ENCODE measurements at places on chromosomes 2 and 18.

GRCh38 chr18:58596265-58596681 lies 32.6 kb downstream of the ALPK2 start:
- DNase-seq = no peak

- DNase-seq = peak; percentile 72
Observed at GRCh38 chr2:199485732-199486335, 28.1 kb upstream of the SATB2 start.

GRCh38 chr2:74188018-74188601 lies 9.4 kb upstream of the MOB1A start:
- DNase-seq = peak; percentile 56

GRCh38 chr2:112472547-112473263 lies 9.3 kb upstream of the TTL start:
- no peak for DNase-seq

DNA sequence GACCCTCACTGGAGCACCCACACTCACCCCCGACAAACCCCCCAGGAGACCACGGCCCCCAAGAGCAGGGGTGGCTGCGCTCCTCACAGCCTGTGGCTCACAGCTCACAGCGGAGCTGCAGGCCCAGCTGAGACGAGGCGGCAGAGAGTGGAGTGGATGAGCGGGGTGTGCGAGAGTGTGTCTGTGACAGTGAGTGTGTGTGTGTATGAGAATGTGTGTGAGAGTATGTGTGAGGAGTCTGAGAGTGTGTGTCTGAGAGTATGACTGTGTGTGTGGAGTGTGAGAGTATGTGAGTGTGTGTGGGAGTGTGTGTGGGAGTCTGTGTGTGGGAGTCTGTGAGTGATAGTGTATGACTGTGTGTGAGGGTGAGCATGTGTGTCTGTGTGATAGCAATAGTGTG lies 55.3 kb upstream of the ID2 start:
- no peak for DNase-seq

DNA sequence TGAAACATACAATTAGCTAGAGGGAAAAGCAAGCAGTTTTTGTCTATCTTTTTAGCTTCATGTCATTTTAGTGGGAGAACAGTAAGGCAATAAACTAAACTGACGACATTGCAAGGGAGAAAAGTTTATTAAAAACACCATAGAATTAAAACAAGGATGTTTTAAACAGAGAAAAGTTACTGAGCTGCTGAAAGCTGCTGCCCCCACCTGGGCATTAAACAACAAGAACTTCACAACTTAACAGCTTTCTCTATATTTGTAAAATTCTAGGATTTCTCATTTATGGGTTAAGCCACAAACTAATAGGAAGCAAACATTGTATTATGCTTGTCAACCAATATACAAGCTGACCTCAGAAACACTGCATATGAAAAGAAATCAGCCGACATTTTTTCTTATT lies 289.2 kb downstream of the ERBB4 start:
- DNase-seq = no peak

- DNase-seq = peak; percentile 70
Observed at GRCh38 chr2:164620873-164621763, at the start of gene GRB14. Gene GRB14 (minus strand): TSS chr2:164621482. CDS start chr2:164621309, 173 bp downstream.

- no peak for DNase-seq
Observed at GRCh38 chr2:204343685-204344084, 201.6 kb upstream of the PARD3B start.

DNA sequence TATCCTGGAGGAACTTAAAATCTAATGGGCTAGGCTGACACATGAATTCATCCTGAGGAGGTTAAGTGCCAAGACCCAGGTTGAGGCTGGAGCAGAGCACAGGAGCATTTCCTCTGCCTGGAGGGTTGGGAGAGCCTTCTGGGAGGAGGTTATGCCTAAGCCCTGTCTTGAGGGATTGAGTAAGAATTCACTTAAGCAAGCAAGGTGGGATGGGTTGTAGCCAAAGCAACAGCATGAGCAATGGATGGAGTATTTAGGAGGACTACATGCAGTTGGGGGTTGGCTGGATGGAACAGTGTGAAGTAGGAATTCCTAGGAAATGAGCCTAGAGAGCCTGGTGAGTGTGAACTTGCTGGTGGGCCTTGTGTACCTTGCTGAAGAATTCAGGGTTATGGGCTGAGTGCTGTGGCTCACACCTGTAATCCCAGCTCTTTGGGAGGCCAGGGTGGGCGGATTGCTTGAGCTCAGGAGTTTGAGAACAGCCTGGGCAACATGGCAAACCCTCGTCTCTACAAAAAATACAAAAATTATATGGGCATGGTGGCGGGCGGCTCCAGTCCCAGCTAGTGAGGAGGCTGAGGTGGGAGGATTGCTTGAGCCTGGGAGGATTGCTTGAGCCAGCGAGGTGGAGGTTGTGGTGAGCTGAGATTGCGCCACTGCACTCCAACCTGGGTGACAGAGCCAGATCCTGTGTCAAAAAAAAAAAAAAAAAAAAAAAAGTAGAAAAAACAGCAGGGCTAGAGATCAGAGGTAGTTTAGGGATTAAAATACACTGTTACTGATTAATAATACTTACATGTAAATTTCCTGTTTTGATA lies 22.2 kb downstream of the TANC1 start:
- DNase-seq = peak; percentile 24

- DNase-seq = no peak
Observed at GRCh38 chr18:610214-610928, 13.6 kb downstream of the CLUL1 start.

DNA sequence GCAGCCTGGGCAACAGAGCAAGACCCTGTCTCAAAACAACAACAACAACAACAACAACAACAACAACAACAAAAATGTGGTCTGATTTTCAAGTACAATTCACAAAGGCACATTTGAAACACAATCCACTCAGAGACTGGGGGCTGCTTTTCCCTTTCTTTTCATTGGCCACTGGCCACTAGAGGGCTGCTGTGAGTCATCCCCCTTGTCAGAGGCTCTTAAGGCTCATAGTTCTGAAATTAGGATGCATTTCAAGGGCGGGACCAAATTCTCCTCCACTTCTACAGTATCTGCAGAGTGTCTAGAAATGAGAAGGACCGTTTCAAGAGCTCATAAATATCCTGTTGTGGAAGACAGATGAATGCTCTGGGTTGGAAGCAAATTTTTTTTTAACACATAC lies 285.4 kb downstream of the NRXN1 start:
- no peak for DNase-seq

- peak; percentile 19 for DNase-seq
Observed at GRCh38 chr2:22904126-22904684, 480.8 kb upstream of the KLHL29 start.

- no peak for DNase-seq
Observed at GRCh38 chr2:169139993-169140767, 70.8 kb downstream of the DHRS9 start.

- DNase-seq = no peak
Observed at GRCh38 chr2:31475692-31476091, 61.1 kb upstream of the XDH start.

GRCh38 chr2:235366390-235366789 lies 127.5 kb upstream of the AGAP1 start:
- DNase-seq = no peak

GRCh38 chr2:20803226-20803682 lies 19.6 kb downstream of the LDAH start:
- no peak for DNase-seq

GRCh38 chr2:222504719-222505118 lies 80.4 kb downstream of the SGPP2 start:
- no peak for DNase-seq

- DNase-seq = no peak
Observed at GRCh38 chr2:126049461-126049860, 606.5 kb upstream of the GYPC start.

DNA sequence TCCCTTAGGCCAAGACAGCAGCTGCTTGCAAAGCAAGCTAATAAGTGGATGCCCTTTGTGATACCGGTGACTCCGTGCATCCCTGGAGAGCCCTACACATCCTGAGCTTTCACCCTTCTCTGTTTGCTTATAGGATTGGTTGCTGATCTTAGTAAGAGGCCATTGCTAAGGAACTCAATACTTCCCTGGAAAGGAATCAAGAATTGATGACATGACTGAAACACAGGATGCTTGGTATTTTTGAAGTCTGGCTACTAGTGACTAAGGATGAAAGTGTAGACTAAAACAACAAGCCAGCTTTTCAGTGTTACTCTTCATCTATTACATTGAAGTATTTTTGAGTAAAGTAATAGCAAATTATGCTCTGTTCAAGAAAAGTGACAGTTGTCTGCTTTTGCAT lies 123.0 kb upstream of the SERPINE2 start:
- no peak for DNase-seq

- DNase-seq = no peak
Observed at GRCh38 chr2:74700643-74701372, 46.8 kb downstream of the SEMA4F start.

DNA sequence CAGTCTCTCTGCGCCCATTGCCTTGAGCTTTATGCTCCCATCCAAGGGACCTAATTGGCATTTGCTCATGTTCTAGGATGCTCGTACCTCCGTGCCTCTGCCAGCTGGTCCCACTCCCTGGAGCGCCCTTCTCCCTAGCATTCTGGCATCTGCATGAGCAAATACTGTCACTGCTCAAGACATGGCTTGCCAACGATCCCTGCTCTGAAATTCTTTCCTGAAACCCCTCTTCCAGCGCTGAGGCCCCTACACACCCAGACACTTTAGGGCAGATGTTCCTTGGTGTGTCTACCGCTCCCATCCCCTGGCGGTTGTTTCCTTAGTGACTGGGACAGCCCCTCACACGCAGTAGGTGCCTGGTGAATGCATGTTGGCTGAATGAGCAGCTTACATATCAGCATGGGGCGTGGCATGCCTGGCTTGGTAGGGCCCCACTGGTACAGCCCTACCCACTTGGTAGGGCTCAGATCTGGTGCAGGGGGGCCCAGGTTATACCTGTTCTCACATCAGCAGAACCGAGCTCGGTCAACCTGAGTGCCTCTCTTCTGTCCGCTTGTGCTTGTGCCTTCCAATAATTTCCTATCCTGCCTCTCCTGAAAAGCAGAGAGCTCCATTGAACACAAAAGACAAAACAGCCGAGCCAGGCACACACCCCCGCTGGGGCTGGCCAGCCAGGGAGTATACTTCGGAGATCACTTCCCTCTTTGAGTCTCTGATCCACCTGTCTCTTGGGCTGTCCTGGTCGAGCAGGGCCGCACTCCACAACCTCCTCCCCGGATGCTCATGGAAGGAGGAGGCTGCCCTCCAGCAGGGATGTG lies 59.2 kb downstream of the INHBB start:
- DNase-seq = no peak

- DNase-seq = no peak
Observed at GRCh38 chr2:66604326-66604725, 169.4 kb downstream of the MEIS1 start.

- peak; percentile 51 for DNase-seq
Observed at GRCh38 chr2:40844353-40845277, 392.7 kb upstream of the SLC8A1 start.

DNA sequence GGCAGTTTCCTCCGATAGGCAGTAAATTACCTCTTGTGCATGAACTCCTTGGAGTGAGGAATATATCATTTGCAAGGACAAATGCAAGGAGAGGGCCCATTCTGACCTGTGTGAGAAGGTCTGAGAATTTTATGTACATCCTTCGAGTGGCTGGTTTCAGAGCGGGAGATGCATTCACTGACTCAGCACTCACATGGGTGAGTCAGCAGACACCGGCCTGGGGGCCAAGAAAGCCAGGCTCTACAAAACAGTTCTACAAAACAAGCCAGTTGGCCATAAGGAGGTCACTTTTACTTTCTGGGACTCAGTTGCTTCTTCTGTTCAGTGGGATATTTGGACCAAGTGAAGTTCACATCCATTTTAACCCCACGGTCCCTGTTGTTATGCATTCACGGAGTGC lies 35.3 kb downstream of the CYP26B1 start:
- DNase-seq = no peak

- DNase-seq = no peak
Observed at GRCh38 chr18:52046842-52047241, 293.2 kb upstream of the DCC start.

GRCh38 chr2:20080428-20080827 lies 29.0 kb upstream of the LAPTM4A start:
- no peak for DNase-seq

DNA sequence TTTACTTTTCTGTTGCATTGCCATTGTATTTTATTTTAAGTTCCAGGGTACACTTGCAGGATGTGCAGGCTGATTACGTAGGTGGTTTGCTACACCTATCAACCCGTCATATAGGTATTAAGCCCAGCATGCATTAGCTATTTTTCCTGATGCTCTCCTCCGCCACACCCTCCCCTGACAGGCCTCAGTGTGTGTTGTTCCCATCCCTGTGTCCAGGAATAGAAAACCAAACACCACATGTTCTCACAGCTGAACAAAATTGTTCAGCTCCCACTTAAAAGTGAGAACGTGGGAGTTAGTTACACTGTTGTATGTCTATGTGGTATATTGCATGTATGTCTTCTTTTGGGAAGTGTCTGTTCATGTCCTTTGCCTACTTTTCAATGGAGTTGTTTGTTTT lies 1631.7 kb downstream of the DPP10 start:
- no peak for DNase-seq

DNA sequence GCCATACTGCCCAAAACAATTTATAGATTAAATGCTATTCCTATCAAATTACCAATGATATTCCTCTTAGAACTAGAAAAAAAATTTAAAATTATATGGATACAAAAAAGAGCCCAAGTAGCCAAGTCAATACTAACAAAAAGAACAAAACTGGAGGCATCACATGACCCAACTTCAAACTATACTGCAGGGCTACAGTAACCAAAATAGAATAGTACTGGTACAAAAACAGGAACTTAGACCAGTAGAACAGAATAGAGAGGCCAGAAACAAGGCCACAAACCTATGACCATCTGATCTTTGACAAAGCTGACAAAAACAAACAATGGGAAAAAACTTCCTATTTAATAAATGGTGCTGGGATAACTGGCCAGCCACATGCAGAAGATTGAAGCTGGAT lies 86.1 kb upstream of the KYNU start:
- no peak for DNase-seq

- no peak for DNase-seq
Observed at GRCh38 chr2:27081984-27082772, 3.8 kb downstream of the EMILIN1 start.

GRCh38 chr2:112547333-112547732 lies 5.1 kb downstream of the POLR1B start:
- no peak for DNase-seq

DNA sequence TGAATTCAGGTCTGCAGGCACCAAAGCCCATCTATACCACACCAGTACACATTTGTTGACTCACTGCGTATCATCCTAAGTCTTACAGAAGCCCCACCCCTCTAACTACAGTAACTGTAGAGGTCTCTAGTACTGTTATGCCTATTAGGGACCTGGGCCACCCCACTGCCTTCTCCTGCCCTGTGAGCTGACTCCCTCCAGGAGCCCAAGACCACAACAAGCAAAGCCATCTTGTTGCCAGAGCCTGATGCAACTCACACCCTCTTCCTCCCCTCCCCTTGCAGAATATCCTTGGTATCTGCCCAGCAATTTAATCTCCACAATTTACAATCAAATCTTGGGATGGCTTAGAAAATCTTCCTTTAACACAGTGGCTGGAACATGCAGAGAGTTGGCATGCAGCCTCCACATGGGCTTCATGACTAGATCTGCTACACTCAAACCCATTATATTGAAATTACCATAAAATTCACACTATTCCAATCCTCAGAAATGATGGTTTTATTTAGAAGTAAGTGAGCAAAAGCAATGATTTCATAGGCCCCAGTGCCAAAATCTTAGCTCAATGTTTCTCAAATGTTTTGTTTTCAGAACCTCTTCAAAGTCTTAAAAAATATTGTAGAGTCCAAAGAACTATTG lies 17.7 kb upstream of the CYP1B1 start:
- peak; percentile 57 for DNase-seq
